ENCODE measurements at places on chromosomes 5 and 9.
A peak's percentile ranks its signal among the peaks of the same experiment; 100 is the strongest.

GRCh38 chr5:60843936-60844905 is at the start of gene ELOVL7:
TSS of gene ELOVL7 (minus strand) at chr5:60844269. CDS start at chr5:60787397, 56,872 bp downstream.
- DNase-seq: peak; percentile 85

- DNase-seq: no peak
Measured at GRCh38 chr5:7053125-7053524, 339.9 kb downstream of the TENT4A start.

- no peak for DNase-seq
Measured at GRCh38 chr9:110837401-110838005, 168.9 kb downstream of the MUSK start.

DNA sequence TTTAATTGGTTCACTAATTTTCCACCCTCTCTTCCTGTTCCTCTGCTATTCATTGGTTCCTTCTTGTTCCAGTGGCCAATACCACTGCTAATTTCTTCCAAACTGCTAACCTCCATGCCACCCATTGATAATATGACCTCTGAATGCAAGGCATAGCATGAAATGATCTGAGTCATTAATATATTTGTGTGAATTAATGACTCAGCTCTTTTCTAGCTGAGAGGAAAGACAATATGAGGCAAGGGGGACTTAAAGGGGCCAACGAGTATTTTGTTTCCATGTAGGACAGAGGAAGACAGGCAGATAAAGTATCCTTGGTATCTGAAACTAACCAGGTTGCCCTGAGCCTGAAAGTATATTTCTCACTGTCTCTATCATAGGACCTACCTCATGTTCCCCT is 154.3 kb upstream of the BRINP1 start:
- DNase-seq: no peak

GRCh38 chr5:125712397-125712796 is 710.8 kb upstream of the GRAMD2B start:
- no peak for DNase-seq

- no peak for DNase-seq
Measured at GRCh38 chr5:172722327-172722815, 48.6 kb downstream of the DUSP1 start.

GRCh38 chr5:31449962-31450361 is 81.9 kb downstream of the DROSHA start:
- no peak for DNase-seq
